ENCODE measurements at places on chromosomes 4 and X.

- no peak for DNase-seq
Measured at GRCh38 chr4:81714291-81714690, 242.6 kb upstream of the RASGEF1B start.

DNA sequence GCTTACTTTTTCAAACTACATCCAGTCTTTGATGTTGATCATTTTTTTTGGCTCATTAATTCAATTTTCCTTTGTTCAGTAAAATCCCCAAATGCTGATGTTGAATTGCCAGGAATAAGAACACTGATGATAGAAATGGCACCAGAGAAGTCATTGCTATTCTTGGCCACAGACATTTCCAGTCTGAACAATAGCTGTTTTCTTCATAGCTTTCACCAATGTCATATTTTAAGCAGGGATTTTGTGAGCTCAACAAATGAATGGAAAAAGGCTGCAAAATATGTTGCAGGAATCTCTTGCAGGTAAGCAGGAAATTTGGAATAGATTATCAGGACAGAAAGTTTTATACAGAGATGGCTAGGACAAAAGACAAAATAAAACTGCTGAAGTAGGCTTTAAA lies 40.5 kb upstream of the GLRB start:
- no peak for DNase-seq

GRCh38 chr4:129046055-129046959 lies 47.0 kb downstream of the SCLT1 start:
- DNase-seq, result no peak

- no peak for DNase-seq
Measured at GRCh38 chrX:84475596-84475995, 26.7 kb downstream of the HDX start.

- DNase-seq, result no peak
Measured at GRCh38 chrX:67714004-67714403, 170.2 kb downstream of the AR start.

- no peak for DNase-seq
Measured at GRCh38 chr4:12928751-12929150, 555.4 kb downstream of the RAB28 start.

DNA sequence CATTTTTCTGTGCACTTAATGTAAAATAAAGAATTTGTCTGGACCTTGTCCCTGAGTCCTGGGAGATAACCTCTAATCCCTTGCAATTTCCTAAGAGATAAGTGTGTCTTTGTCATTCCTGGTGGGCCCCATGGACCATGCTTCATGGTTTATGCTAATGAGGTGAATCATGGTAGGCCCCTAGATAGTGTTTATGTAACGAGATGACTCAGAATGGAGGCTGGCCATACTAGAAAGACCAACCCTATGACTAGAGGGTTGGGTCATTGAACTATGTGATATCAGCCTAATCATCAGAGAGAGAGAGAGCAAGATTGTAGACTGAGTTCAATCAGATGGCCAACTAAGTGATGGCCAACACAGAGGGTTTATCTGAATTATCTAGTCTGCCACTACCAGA lies 64.2 kb upstream of the NHSL2 start:
- no peak for DNase-seq
